Non-pigmented ciliary epithelial cell (primary cell): ENCODE measurements at places on chromosomes 13 and 19.

GRCh38 chr13:46682707-46683106 lies 114.3 kb downstream of the ESD start:
- DNase-seq, result no peak

- DNase-seq, result no peak
Measured at GRCh38 chr19:1503089-1503924, 9.5 kb downstream of the ADAMTSL5 start.

DNA sequence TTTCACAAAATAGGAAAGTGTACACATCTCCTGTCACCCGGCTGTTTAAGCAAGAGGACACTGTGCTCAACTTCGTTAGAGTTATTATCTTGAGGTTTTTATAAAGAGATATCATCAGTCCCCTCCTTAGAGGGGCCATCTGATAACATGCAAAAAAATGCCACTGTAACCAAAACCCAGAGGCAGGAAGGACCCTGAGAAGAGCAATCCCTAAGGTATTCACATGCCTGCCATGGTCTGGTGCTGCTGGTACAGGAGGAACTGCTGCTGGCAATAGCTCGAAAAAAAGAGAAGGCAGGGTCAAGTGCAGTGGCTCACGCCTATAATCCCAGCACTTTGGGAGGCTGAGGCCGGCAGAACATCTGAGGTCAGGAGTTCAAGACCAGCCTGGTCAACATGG lies 12.8 kb upstream of the CEACAM3 start:
- no peak for DNase-seq

GRCh38 chr19:46472592-46472991 lies 1.2 kb upstream of the PNMA8A start:
- DNase-seq, result no peak

DNA sequence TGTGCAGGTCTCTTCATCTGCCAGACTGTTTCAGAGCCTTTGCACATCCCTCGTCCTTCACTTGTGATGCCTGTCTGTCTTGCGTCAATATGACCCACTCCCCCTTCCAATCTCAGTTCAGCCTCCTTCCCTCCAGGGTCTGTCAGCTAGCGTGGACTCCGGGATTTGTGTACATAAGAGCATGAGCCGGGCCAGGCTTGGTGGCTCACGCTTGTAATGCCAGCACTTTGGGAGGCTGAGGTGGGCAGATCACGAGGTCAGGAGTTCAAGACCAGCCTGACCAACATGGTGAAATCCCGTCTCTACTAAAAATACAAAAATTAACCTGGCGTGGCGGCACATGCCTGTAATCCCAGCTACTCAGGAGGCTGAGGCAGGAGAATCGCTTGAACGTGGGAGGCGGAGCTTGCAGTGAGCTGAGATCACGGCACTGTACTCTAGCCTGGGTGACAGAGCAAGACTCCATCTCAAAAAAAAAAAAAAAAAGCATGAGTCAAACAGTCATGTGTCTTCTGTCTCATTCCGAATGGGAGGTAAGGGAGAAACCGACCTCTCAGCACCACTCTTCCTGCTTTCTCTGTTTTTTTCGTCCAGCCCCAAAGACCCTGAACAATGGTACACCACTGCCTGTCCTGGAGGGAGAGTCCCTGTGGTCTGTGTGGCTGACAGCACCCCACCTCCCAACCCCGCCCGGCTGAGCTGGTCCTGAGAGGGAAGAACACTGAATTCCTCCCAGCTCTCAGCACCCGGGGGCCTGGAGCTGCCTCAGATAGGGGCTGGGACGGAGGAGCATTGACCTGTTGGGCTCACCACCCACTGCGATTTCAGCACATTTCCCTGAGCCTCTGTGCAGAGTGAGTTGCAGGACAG lies 2.4 kb upstream of the SIGLEC9 start:
- no peak for DNase-seq

GRCh38 chr19:10352764-10353671 lies 13.6 kb upstream of the ICAM3 start:
- DNase-seq, result no peak

DNA sequence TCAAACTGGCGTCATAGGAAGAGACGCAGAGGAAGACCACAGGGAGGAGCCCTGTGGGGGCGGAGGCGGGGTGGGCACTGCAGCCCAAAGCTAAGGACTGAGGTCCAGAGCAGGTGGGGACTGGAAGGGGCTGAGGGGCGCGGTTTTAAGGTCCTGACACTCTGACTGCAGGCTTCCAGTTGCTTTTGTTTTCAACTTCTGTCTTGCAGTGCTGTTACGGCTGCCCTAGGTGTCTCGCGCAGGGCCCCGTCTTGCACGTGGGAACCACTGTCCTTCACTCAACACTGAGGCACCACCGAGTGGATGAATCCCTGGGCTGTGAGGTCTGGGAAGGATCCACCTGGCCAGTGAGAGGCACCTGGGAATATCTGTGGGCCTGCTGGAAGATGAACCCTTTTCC lies 76.0 kb downstream of the TEX29 start:
- no peak for DNase-seq

DNA sequence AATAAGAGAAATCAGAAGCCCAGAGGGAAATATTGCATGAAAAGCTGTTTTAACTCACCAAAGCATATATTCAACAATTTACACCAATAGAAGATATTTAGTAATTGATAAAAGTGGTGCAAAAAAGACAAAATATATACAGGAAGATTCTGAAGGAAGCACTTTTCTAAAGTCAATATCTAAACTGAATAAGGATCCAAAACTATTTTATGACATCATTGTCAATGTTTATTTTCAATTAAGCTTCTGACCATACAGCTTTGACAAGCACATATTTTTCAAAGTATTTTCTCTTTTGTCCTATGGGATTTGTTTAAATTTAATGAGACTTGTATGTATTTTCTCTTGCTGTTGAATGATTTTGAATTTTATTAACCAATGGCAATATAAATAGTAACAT lies 1716.1 kb downstream of the OLFM4 start:
- no peak for DNase-seq

GRCh38 chr19:46834121-46834520 lies 16.5 kb downstream of the AP2S1 start:
- no peak for DNase-seq

DNA sequence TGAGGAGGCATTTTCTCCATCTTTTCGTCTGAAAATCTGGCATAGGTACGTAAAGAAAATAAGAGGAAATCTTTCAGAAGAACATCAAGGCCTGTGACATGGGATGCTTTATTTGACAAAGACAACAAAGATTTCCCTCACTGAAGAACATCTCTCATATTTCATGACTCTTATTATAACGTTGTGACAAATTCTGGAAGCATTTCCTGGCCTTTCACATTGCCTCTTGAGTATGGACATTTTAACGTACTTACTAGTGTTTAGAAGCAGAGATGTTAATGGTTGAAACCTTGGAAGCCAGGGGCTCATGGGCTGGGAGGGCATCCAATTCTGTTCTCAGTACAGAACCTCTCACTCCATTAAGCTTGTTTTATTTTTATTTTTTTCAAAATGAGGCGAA lies 210.8 kb downstream of the DCT start:
- no peak for DNase-seq

GRCh38 chr19:12641456-12641855 lies 25.1 kb downstream of the MAN2B1 start:
- no peak for DNase-seq
